NCI-H510A (cell line): ENCODE measurements at places on chromosomes 16 and 17.

GRCh38 chr17:7707446-7707845 lies 2.4 kb downstream of the EFNB3 start:
- DNase-seq, result no peak

DNA sequence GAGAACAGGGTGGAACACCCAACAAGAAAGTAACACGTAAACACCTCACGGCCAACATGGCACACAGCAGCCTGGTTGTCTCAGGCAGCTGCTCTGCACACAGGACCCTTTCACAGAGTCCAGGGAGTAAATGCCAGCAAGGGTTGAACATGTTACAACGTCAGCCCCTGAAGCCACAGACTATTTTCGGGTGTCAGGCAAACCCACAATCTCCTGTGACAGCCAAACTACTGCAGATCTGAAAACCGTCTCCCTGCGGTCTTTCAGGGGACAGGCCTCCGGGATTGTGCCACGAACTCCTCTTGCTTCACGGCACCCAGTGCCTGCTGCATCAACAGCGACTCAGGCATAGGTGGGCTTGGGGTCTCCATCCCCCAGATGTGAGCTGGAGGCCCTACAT lies 127.7 kb downstream of the XYLT1 start:
- DNase-seq, result no peak

DNA sequence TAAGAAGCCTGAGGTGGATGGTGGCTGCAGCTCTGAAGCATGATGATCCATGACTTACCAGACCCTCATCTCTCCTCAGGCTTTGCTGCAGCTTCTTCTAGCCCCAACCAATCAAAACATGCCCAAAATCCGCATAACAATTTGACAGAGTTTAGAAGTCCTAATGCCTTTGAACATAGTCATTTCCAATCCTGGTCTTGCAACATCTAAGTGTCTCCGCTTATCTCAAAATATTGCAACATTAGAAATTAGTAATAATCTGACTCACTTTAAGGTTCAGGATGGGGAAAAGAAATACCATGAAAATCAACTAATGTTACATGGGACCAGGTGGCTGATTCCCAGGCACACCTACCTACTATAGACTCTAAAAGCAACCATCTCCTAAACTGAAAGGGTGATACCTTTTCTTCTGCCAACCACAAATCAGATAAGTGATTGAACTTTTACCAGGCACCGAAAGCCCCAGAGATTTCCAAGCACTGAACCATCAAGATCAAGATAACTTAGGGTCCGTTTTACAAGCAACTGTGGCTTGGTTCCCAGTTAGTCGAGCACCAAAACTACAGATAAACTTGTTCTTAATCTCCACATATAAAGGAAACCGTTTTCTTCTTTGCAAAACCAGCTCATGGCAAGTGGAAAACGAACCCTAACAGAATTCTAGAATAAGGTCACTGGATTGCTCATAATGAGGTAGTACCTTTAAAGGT lies 14.0 kb downstream of the ERN1 start:
- DNase-seq, result no peak

GRCh38 chr16:86924537-86924936 lies 346.2 kb downstream of the FOXL1 start:
- DNase-seq, result no peak

GRCh38 chr17:40479754-40480480 lies 21.5 kb downstream of the TNS4 start:
- DNase-seq, result no peak

GRCh38 chr16:22857296-22858025 lies 43.5 kb downstream of the HS3ST2 start:
- DNase-seq, result no peak

- DNase-seq, result no peak
Measured at GRCh38 chr17:28427371-28427770, 21.4 kb upstream of the SLC46A1 start.

DNA sequence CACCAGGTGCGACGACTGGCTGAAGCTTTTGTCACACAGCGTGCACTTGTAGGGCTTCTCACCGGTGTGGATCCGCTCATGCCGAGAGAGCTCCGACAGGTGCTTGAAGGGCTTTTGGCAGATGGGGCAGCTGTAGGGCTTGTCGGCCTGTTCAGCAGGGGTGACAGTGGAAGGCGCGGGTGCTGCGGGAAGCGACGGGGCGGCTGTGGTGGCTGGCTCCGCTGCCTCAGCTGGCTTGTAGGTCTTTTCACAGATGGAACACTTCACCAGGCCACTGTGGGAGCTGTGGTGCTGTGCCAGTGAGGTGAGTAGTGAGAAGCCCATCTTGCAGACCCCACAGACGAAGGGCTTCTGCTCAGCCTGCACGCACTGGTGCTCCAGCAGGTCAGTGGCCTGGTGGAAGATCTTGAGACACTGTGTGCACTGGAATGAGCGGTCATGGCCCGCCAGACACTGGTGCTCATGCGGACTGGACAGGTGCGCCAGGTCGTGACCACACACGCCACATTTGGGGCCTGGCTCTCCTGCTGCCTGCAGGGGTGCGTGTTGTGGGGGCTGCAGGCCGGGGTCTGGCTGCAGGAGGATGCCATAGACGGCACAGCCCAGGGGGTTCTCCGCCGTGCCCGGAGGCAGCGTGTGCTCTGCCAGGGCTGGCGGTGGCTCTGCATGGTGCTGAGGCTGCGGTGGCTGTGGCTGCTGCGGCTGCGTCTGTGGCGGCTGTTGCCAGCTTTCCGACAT lies 2.8 kb downstream of the ZNF319 start:
- DNase-seq, result no peak

DNA sequence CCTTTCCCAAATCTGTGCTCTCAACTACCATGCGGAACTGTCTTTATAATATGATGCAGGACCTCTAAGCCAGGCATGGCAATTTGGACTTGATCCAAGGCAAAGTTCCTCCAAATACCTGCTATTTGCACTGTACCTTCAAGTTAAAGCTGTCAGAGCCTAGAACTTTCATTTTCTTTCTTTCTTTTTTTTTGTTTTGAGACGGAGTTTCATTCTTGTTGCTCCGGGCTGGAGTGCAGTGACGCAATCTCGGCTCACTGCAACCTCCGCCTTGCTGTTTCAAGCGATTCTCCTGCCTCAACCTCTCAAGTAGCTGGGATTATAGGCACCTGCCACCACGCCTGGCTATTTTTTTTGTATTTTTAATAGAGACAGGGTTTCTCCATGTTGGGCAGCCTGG lies 51.7 kb downstream of the ARHGAP27 start:
- DNase-seq, result no peak

DNA sequence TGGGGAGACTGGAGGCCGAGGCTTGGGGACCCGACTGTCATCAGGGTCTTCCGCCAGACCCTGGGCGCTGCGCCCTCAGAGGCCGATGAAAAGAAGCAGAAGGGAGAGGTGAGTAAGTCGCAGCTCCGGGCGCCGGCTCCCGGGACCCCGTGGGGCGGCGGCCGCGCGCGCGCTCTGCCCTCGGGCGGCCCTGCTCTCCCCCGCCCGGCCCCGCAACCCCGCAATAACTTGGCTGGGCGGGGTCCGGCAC lies 392 bp upstream of the ABHD15 start:
- DNase-seq, result no peak

DNA sequence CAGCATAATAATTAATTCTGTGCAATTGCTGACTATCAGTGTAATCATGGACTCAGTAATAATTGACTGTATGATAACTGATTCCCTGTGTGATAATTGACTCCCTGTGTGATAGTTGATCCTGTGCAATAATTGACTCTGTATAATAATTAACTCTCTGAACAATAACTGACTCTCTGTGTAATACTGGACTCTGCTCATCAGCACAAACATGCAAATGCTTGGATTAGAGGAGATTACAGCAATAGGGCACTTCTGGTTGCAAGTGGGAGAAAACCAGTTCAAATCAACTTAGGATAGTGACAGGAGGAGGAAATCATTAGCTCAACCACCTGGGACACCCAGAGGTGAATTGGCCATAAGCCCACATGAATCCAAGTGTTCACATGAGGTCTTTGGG lies 582.1 kb downstream of the RBFOX1 start:
- DNase-seq, result no peak

- no peak for DNase-seq
Measured at GRCh38 chr16:61544165-61544564, 492.1 kb downstream of the CDH8 start.

DNA sequence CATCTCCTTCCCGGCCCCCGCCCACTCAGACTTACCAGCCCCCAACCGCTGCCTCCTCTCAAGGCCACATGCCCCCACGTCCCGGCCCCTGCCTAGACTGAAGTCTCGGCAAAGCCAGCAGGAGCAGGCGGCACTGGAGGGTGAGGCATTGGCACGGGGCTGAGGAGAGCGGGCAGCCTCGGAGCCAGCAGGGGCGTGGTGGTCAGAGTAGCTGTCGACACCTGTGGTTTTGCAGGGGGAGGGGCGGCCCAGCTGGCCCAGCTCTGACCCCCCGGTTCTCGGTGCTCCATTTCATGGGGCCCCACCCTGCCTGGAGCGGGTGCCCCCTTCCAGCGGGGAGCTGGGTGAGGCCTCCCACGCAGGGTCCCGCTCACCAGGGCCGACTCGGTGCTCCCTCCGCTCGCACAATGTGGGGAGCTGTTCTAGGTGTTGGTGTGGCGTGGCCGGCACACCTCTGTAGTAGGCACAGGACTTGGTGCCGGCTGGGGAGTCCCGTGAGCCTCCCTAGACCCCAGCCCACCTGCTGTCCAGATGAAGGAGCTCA lies 4.7 kb downstream of the CDH15 start:
- DNase-seq, result no peak

GRCh38 chr17:57514614-57515013 lies 230.5 kb downstream of the CCDC182 start:
- no peak for DNase-seq

- no peak for DNase-seq
Measured at GRCh38 chr17:47915776-47916398, 19.9 kb downstream of the SP2 start.

DNA sequence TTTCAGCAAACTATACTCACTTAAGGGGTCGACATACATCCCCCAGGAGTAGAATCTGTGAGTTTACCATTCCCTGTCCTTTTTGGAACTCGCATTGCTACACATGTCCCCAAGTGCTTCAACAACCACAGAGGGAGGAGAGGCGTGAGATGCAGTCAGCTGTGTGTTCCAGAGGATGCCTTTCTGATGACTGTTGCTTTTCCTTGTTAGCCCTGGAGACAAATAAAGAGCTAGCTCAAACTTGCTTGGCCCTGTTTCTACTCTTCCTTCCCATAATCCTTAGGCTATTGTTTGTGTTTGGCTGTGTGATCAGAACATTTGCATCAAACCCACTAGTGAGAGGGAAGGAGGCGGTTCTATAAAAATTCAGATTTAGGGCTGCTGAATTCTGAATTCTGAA lies 264.0 kb downstream of the ENGASE start:
- DNase-seq, result no peak

GRCh38 chr16:11794996-11795886 lies 1.8 kb downstream of the ZC3H7A start:
- no peak for DNase-seq

GRCh38 chr16:19432429-19432828 lies 14.7 kb downstream of the TMC5 start:
- DNase-seq, result peak; percentile 93

DNA sequence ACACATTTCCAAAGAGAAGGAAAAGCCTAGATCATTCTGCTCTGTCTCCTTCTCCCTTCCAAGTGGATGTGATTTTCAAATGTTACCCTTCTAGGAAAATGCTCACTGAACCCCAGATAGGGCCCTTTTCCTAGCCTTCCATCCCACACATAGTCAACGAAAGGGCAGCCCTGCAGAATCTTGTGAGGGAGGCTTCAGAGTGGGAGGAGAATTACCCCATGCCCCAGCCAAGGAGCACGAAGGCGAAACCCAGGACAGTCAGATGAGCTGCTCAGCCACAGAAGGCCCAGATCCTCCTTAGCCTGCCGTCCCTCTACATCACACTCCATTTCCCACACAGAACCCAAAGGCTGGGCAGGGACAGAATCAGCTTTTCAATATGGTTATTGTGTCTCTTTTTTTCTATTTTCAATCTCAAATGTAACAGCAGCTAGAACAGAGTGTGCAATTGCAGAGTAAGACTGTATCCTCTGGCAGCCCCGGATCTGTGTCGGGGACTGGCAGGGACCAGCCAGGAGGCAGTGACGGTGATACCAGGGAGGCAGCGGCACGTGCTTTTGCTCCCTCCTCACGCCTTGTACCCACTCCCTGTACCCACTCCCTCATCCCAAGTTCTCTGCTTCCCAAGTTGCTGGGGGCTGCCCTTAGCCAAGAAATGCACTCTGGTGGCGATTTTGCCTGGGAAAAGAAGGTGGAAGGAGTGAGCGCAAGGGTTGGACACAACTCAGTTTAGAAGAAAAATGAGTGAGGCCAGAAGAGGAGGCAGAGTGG lies 3.7 kb upstream of the SDK2 start:
- DNase-seq, result no peak

- no peak for DNase-seq
Measured at GRCh38 chr17:10518271-10519037, at the start of gene MYH1. TSS of gene MYH1 (minus strand) at chr17:10518542. CDS start at chr17:10516642, 1,900 bp downstream.

DNA sequence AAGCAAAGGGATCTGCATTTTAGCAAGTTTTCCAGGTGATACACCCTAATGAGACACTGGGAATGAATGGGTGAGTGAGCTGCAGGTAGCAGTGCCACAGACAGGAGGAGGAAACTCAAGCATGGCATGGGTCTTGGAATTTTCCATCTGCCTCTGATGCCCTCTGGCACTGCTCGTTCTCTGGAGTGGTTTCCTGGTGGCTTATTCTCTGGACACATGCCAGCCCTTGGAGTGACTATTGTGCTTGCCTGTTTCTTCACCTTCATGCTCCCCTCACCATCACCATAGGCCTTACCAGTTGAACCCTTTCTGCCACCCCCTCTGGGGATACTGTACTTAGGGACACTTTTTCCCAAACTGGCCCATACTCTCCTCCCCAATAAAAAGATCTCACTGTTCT lies 1.6 kb downstream of the COASY start:
- no peak for DNase-seq
